Stimulated activated CD8-positive, alpha-beta memory T cell treated with anti-CD3 and anti-CD28 coated beads, Interleukin-2, amount 100 ng/mL, for 1 hour (primary cell): ENCODE measurements at places on chromosomes 13 and 19.

- no peak for DNase-seq
These were observed 82.4 kb upstream of the STARD13 start for GRCh38 chr13:33367926-33368325.

DNA sequence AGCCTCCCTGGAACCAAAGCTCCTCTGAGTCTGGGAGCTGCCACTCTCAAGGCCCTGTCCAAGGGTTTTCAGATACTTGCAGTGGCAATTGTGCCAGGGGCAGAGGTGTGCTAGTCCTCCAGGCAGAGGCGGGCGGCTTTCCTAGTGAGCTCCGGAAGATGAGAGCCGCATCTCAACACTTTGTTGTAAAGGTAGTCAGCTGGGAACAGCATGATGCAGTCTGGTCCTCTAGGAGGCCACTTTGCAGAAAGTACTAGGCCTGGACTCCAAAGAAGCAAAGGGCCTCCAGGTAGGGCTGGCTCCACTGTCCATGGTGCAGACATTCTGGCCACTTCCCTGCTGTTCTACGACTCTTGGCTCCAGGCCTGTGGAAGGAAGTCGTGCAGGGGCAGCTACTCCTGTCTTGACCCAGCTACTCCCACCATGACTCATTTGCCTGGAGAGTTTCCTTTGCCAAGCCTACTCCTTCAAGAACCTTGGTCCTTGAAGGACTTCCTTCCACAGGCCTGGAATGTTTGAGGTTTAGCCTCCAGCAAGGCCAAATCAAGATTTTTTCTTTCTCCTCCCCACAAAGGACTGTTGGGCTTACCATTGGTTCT, 9.9 kb upstream of the ZNF536 start:
- DNase-seq = no peak

GRCh38 chr19:57818378-57818777, 3.7 kb upstream of the ZNF552 start:
- no peak for DNase-seq

DNA sequence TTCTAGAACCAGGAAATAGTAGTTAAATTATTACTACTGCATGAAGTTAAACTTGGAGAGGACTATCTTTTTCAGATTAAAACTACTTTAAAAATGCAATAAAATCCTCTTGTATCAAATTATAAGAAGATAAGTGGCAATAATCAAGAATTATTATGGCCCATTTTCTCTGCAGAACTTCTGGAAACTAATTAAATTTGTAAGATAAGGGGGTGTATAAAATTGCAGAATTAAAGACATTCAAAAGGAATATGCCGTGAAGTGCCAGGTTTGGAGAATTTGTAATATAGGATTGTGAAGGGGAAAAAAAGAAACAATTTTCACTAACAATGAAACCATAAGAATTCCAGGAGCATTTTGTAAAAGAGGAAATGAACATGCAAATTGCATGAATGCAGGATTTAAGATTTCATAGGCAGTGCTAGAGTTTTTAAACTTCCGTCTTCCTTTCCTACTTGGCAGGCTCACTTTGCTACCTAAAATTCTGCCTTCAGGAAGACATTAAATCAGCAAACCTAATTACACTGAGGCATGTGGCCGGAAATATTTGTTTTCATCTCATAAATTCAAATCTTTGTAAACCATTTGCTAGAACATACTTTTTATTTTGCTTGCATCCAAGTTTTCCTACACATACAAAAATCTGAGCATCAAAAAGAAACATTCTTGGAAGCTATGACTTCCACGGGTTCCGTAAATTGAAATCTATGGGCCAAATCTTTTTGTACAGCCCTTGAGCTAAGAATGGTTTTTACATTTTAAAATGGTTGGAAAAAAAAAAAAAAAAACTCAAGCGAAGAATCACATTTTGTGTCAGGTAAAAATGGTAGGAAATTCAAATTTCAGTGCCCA, 166.9 kb downstream of the DCLK1 start:
- no peak for DNase-seq

DNA sequence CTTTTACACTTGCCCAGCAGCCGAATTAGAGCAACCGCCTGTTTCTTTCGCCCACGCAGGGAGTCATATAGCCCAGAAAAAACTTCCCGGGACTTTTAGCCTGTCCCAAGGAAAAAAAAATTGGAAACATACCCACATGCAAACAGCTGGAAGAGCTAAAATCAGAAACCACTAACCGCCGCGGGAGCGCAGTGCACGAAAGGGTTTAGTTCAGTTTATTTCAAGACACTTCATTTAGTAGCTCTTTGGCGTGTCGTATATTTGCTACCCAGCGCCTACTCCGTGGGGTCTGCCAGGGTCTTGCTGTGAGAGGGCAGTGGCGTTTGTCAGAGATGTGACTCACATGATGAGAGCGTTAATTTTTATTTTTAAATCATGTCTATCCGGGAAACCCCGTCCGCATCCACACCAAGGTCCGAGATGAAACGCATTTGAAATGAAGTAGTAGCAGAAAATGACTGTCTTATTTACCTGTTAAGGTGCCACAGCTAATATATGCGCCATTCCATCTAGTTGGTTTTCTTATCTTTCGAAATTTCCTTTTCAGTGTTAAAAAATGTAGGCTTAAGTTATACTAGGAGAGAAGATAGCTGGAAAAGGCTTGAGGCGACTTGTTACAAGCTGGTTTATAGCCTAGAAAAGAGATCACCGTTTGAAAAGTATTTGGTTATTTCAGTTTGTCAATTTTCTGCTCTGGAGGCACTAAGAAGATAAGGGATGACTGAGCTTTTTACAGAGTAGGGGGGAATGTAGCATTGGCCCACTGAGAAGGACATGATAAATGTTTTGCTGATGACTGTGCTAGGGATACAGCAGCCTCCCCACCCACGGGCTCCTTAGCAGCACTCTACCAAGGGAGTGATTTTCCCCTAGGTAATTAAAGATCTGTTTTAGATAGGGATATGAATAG, 1.7 kb downstream of the KLF5 start:
- DNase-seq = no peak

GRCh38 chr13:38369058-38369457, 19.4 kb downstream of the UFM1 start:
- no peak for DNase-seq

DNA sequence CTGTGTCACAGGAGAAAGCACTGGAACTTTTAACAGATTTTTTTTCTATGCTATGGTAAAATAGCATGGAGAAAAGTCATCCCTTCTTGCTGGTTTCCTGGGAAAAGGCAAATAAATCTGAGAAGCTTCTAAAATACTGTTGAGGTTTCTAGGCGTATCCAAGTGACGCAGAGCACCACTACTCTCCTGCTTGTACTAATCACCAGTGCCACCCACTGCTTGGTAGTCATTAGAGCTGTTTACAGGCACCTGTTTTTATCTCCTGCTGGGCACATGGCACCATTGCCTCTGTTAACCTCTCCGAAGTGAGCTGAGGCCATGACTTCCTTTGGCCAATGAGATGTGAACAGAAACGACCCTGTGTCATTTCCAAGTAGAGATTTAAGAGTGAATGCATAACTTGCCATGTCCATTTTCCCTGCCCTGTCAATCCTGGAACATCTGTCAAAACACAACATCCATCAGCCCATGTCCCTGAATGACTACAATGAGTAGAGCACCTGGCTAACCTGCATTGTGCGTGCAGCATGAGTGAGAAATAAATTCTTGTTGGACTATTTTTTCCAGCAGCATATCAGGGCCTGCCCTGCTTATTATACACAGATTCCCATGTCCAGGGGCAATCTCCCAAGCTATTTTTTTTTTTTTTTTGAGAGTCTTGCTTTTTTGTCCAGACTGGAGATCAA, 17.3 kb upstream of the OXGR1 start:
- DNase-seq = no peak

GRCh38 chr19:9149997-9150396, 9.8 kb downstream of the ZNF317 start:
- no peak for DNase-seq

- DNase-seq = no peak
These were observed 99.9 kb upstream of the CACNA1A start for GRCh38 chr19:13606156-13606555.

GRCh38 chr19:35000647-35001501, 751 bp downstream of the GRAMD1A start:
- DNase-seq = peak; percentile 19

- DNase-seq = no peak
These were observed 6.9 kb downstream of the ERICH4 start for GRCh38 chr19:41449865-41450178.

- peak; percentile 88 for DNase-seq
These were observed at the start of gene ZNF784 for GRCh38 chr19:55624109-55625003. Gene ZNF784, minus strand, starts transcription at chr19:55624566. Its CDS starts 5 bp downstream, at chr19:55624561.

GRCh38 chr13:33069365-33069764, 53.1 kb downstream of the KL start:
- no peak for DNase-seq

GRCh38 chr19:3094601-3095440, 659 bp downstream of the GNA11 start:
- DNase-seq = no peak

GRCh38 chr13:107585469-107586180, 629.7 kb downstream of the LIG4 start:
- no peak for DNase-seq
